Frontal cortex (tissue), 4 donors: ENCODE measurements at places on chromosomes 7 and 10. TPM values are rescaled to one million over a fixed set of nuclear protein-coding genes. Genes with fewer than 3 reads are reported as not detected.

The SEMA3C gene
- 307 TPM for total RNA-seq

The ANKRD7 gene
- total RNA-seq: 12.2 TPM

The ADARB2 gene
- 3.3 TPM for total RNA-seq

The TMEM273 gene
- total RNA-seq: 2.4 TPM

The OR2A1 gene
- not detected for total RNA-seq

The SPDYE11 gene
- under 0.01 TPM for total RNA-seq

The TRIM56 gene
- 0.82 TPM for total RNA-seq

The SEMA4G gene
- 6.5 TPM for total RNA-seq

The NEBL gene
- total RNA-seq: 64.0 TPM

The PLPP4 gene
- 18.8 TPM for total RNA-seq

The DPCD gene
- 28.5 TPM for total RNA-seq

The RP9 gene
- 6.9 TPM for total RNA-seq

The MRPS17 gene
- 33.4 TPM for total RNA-seq

The ZNF425 gene
- total RNA-seq: 6.9 TPM

The VSIR gene
- 2.0 TPM for total RNA-seq

The BZW2 gene
- 101 TPM for total RNA-seq

The STOX1 gene
- total RNA-seq: 9.0 TPM

The GPAM gene
- 51.0 TPM for total RNA-seq

The CABCOCO1 gene
- total RNA-seq: 4.9 TPM

The TMEM130 gene
- 4.9 TPM for total RNA-seq

The HOXA6 gene
- total RNA-seq: not detected

The CAMK1D gene
- total RNA-seq: 19.2 TPM

The ANKRD30A gene
- total RNA-seq: not detected

The CACNA2D1 gene
- total RNA-seq: 197 TPM

The ZNF107 gene
- 11.0 TPM for total RNA-seq

The CNTNAP2 gene
- total RNA-seq: 110 TPM

The DUSP5 gene
- total RNA-seq: 2.0 TPM

The IL6 gene
- not detected for total RNA-seq

The MOGAT3 gene
- not detected for total RNA-seq

The ABCA13 gene
- under 0.01 TPM for total RNA-seq

The HTRA1 gene
- total RNA-seq: 41.2 TPM

The UCMA gene
- total RNA-seq: not detected

The SGCE gene
- 69.7 TPM for total RNA-seq

The WDR86 gene
- total RNA-seq: 49.7 TPM

The GPR26 gene
- total RNA-seq: 5.3 TPM

The RINT1 gene
- total RNA-seq: 19.6 TPM

The KLF14 gene
- total RNA-seq: not detected

The PIK3CG gene
- 1.6 TPM for total RNA-seq

The CCL24 gene
- total RNA-seq: not detected

The CHAT gene
- total RNA-seq: not detected

The NKX2-3 gene
- under 0.01 TPM for total RNA-seq

The RARRES2 gene
- 6.9 TPM for total RNA-seq
